Stomach (tissue), 19 donors: ENCODE measurements at places on chromosomes 13 and 19. TPM values are rescaled to one million over a fixed set of nuclear protein-coding genes. Genes with fewer than 3 reads are reported as not detected.

- no peak overlapping the region for H3K27ac ChIP-seq
- H3K4me3 ChIP-seq, result no peak overlapping the region
- H3K36me3 ChIP-seq, result no peaks in the 10 kb centered on the region
- DNase-seq, result no peak
Measured at GRCh38 chr19:670609-671075, 5.5 kb upstream of the FSTL3 start.

DNA sequence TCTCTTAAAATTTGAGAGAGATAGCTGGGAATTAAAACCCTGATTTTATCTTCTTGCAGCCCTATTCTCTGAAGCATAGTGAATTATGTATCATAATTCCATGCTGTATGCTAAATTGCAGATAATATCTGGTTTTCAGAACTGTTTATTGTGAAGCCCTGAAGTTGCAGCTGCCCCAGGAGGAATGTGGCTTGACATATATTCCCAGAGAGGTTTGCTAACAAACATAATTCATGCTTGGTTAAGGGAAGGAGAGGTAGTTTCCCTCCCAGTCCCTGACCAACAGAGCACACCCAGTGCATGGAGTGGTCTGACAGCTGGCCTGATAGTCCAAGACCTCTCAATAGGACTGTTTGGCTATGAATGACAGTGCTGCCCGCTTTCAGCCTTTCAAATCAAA, 500.6 kb upstream of the MIR17HG start:
- no peak overlapping the region for H3K4me3 ChIP-seq
- H3K27me3 ChIP-seq, result no peaks in the 10 kb centered on the region
- H3K4me1 ChIP-seq, result no peaks in the 10 kb centered on the region

CNFN gene
- polyA plus RNA-seq, result 395 TPM

DNA sequence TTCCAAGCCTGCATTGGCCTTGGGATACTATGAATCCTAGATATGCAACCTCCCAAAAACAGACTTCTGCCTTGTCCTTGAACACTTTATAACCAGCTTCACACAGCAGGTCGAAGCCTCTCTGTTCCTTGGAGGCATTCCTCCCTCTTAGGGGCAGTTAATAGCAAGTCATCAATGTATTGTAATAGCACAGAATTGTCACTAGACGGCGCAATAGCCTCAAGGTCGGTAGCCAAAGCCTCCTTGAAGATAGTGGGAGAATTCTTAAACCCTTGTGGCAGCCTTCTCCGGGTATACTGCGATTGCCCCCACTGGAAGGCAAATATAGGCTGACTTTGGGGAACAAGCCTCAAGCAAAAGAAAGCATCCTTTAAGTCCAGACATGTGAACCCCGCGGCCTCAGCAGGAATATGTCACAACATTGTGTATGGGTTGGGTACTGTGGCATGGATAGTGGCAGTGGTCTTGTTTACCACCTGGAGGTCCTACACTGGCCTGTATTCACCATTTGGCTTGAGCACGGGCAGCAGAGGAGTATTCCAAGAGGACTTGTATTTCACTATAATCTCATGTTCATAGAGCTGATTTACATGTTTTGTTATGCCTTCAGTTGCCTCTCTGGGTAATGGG, 61.1 kb downstream of the ZNF431 start:
- no peak overlapping the region for H3K27ac ChIP-seq
- DNase-seq, result peak; percentile 80
- H3K27me3 ChIP-seq, result no peaks in the 10 kb centered on the region
- H3K4me1 ChIP-seq, result no peaks in the 10 kb centered on the region

F2RL3 gene
- 1.4 TPM for polyA plus RNA-seq

CCDC194 gene
- polyA plus RNA-seq, result not detected

DNA sequence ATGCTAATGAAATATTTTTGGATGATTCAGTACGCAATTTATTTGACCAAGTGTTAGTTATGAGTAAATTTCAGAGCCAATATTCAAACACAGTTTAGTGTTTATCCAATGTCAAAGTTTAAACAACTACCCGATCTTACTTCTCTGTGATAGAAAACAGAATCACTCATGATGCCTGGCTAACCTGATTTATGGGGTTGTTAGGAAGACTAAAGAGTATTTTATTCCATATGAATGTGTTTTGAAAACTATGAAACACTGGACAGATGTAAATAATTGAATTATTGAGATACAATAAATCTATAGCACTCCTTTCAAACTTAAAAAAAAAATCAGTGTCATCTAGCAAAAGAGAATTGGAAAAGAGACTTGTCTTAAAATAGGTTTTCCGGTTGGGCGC, 1181.8 kb downstream of the EFNB2 start:
- H3K27ac ChIP-seq, result no peak overlapping the region
- no peak overlapping the region for H3K4me3 ChIP-seq
- no peak for DNase-seq
- H3K36me3 ChIP-seq, result no peaks in the 10 kb centered on the region
- H3K4me1 ChIP-seq, result no peaks in the 10 kb centered on the region
- no peaks in the 10 kb centered on the region for H3K27me3 ChIP-seq

- H3K36me3 ChIP-seq, result no peaks in the 10 kb centered on the region
- no peak for DNase-seq
- H3K4me1 ChIP-seq, result no peaks in the 10 kb centered on the region
- no peak overlapping the region for H3K4me3 ChIP-seq
- H3K27ac ChIP-seq, result no peak overlapping the region
- peaks cover 10% of the 10 kb centered on the region for H3K27me3 ChIP-seq
Measured at GRCh38 chr19:19743176-19743575, 10.3 kb upstream of the ZNF14 start.

TEX26 gene
- not detected for polyA plus RNA-seq

PLA2G4C gene
- polyA plus RNA-seq, result 5.7 TPM

DNA sequence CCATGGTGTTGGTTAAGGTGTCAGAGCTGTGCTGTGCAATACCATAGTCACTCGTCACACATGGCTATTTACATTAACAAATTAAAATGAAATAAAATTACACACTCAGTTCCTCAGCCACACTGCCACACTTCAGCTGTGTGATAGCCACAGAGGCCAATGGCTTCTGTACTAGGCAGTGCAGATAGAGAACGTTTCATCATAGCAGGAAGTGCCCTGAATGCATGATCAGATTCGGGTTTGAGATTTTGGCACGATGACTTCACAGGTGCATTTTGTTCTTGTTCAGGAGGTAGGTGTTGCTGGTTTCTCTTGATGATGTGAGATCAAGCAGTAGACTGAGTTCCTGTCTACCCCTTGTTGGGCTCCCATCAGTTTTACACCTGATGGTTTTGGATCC, 6.5 kb downstream of the ARMC6 start:
- DNase-seq, result peak; percentile 35
- H3K27me3 ChIP-seq, result no peaks in the 10 kb centered on the region
- H3K4me1 ChIP-seq, result no peaks in the 10 kb centered on the region
- peaks cover 36% of the 10 kb centered on the region for H3K36me3 ChIP-seq
- peak overlapping the region; percentile 29 for H3K27ac ChIP-seq

GRCh38 chr13:112971288-112971643, 2.3 kb downstream of the MCF2L start:
- no peaks in the 10 kb centered on the region for H3K27me3 ChIP-seq
- H3K36me3 ChIP-seq, result no peaks in the 10 kb centered on the region

BRCA2 gene
- polyA plus RNA-seq, result 1.1 TPM

CYTH2 gene
- 46.3 TPM for polyA plus RNA-seq

ZNF296 gene
- 5.0 TPM for polyA plus RNA-seq

CIC gene
- polyA plus RNA-seq, result 21.5 TPM

PSG7 gene
- polyA plus RNA-seq, result not detected
